ENCODE measurements at places on chromosomes 6 and 20.

GRCh38 chr6:108874470-108875160, 26.4 kb downstream of the ARMC2 start:
- peaks cover 4% of the 10 kb centered on the region for H3K36me3 ChIP-seq
- peak overlapping the region; percentile 96 for H3K27ac ChIP-seq
- no peak for DNase-seq
- H3K4me3 ChIP-seq, result peak overlapping the region; percentile 63
- H3K27me3 ChIP-seq, result no peaks in the 10 kb centered on the region
- H3K4me1 ChIP-seq, result peaks cover 49% of the 10 kb centered on the region

GRCh38 chr6:53151676-53152075, 3.0 kb upstream of the GCM1 start:
- DNase-seq, result no peak
- no peaks in the 10 kb centered on the region for H3K36me3 ChIP-seq
- no peak overlapping the region for H3K4me3 ChIP-seq
- peaks cover 24% of the 10 kb centered on the region for H3K27me3 ChIP-seq

DNA sequence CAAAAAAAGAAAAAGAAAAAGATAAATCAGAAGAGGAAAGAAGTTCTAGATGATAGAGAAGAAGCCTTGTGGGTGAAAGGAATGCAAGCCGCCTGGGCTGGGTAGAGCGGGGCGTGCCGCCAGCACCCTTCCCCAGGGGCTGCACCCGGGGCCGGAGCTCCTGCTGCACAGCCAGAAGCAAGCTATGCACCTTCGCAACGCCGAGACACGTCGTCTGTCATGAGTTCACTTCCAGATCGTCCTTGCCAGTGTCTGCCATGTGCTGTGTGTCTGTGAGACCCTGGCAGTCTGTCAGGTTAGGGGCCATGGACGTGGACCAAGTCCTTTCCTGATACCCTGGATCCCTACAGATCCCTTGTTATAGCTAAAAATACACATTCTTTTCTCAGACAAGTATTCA, 25.5 kb upstream of the ADRM1 start:
- DNase-seq, result no peak
- peaks cover 11% of the 10 kb centered on the region for H3K4me1 ChIP-seq
- H3K36me3 ChIP-seq, result peaks cover 48% of the 10 kb centered on the region
- no peaks in the 10 kb centered on the region for H3K27me3 ChIP-seq
- H3K27ac ChIP-seq, result no peak overlapping the region
- H3K4me3 ChIP-seq, result no peak overlapping the region

DNA sequence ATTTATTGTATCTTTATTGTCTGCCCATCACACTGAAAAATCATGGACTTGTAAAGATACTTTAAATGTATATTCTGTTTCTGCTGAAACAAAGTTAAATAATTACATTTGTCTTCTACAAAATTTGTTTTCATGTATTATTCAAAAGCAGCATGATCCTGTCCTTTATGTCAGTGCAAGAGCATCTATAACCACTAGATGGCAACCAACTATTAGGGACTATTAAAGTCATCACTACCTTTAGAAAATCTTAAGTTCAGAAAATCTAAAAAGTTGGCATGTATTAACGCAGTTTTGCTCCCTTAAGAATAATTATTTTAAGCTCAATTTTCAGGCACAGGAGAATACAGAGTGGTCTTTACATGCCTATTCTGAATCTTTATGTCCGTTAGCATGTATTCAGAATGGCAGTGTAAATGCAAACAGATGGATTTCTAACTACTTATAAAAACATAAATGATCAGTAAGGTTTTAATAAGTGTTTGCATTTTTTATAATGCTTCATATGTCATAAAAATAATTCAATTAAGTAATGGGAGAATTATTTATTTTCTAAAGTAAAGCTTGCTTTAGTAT, 17.8 kb downstream of the TMEM30A start:
- peaks cover 18% of the 10 kb centered on the region for H3K4me1 ChIP-seq
- peaks cover 21% of the 10 kb centered on the region for H3K36me3 ChIP-seq
- DNase-seq, result no peak
- no peak overlapping the region for H3K27ac ChIP-seq

DNA sequence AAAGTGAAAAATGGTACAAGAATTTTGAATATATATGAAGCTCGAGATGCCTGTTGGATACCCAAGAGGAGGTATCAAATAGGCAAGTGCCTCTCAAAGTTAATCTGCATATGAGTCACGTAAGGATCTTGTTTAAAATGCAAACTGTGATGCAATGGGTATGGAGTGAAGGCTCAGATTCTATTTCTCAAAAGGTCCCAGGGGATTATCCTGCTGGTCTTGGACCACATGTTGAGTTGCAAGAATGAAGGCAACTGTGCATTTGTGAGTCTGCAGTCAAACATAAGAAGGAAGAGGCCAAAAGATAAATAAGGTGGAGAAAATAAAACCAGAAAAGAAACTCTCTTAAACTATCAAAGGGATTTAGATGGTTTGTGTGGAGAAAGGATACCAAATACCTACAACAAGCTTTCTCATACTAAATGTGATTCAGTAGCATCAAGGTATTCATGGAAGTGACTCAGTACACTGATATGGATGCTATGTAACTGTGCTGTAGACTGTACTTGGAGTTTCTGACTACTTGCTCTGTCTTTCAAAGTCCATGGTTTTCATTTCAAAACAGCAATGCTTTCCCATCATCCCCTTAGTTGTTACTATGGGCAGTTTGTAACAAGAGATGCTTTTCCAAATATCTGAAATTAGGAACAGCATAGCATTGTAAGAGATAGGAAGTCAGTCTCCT, 106.3 kb downstream of the GFRAL start:
- no peaks in the 10 kb centered on the region for H3K27me3 ChIP-seq
- no peak for DNase-seq
- no peak overlapping the region for H3K27ac ChIP-seq
- H3K4me1 ChIP-seq, result no peaks in the 10 kb centered on the region

DNA sequence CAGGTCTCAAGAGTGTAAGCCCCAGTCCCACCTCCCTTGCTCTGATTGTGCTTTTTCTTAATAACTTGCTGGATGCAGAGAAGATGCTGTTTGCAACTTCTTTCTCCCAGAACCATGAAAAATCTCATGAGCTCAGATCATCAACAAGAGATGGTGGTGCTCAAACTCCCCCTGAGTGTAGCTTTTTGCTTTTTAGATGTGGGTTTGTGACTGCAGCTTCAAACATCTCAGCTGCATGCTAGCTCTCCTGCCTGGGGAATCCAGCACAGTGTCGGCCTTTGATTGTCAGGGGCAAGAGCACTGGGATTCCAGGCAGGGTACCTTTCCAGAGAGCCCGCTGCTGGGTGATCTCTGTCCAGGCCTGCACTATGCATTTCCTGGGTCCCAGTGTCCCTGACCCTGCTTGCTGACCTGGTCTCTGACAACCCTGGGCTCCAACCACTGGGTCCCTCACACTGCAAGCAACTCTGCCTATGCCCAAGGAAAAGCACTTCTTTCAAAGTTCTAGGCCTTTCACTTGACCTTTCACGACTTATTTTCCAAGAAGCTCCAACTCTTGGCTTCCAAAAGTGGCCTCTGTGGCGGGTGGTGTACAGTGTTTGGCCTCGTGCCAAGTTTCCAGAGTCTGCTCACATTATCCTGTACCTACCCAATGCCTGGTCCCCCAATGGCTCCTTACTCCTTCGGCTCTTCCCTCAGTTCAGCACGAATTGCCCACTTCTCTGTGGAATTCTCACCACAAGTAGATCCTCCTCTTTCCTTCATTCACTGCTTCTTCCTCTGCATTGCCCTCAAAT, 69.7 kb upstream of the LY86 start:
- H3K27me3 ChIP-seq, result peaks cover 89% of the 10 kb centered on the region
- no peak for DNase-seq
- H3K4me3 ChIP-seq, result no peak overlapping the region
- H3K27ac ChIP-seq, result no peak overlapping the region
- H3K36me3 ChIP-seq, result peaks cover 1% of the 10 kb centered on the region
- peaks cover 14% of the 10 kb centered on the region for H3K4me1 ChIP-seq

GRCh38 chr20:31719644-31720485, 2.8 kb downstream of the BCL2L1 start:
- H3K36me3 ChIP-seq, result peaks cover 27% of the 10 kb centered on the region
- H3K27ac ChIP-seq, result peak overlapping the region; percentile 73
- peak overlapping the region; percentile 96 for H3K4me3 ChIP-seq
- H3K4me1 ChIP-seq, result peaks cover 77% of the 10 kb centered on the region

- no peak overlapping the region for H3K4me3 ChIP-seq
- H3K36me3 ChIP-seq, result peaks cover 5% of the 10 kb centered on the region
- H3K4me1 ChIP-seq, result peaks cover 75% of the 10 kb centered on the region
Observed at GRCh38 chr6:42375007-42375635, 76.6 kb downstream of the TRERF1 start.

GRCh38 chr6:35977308-35977707, 47.1 kb downstream of the SLC26A8 start:
- no peaks in the 10 kb centered on the region for H3K27me3 ChIP-seq
- H3K4me3 ChIP-seq, result no peak overlapping the region
- H3K36me3 ChIP-seq, result no peaks in the 10 kb centered on the region
- DNase-seq, result no peak

- no peak overlapping the region for H3K4me3 ChIP-seq
- H3K27me3 ChIP-seq, result peaks cover 21% of the 10 kb centered on the region
- no peak overlapping the region for H3K27ac ChIP-seq
- no peaks in the 10 kb centered on the region for H3K36me3 ChIP-seq
- no peak for DNase-seq
Observed at GRCh38 chr20:36175475-36175995, 21.0 kb downstream of the EPB41L1 start.

DNA sequence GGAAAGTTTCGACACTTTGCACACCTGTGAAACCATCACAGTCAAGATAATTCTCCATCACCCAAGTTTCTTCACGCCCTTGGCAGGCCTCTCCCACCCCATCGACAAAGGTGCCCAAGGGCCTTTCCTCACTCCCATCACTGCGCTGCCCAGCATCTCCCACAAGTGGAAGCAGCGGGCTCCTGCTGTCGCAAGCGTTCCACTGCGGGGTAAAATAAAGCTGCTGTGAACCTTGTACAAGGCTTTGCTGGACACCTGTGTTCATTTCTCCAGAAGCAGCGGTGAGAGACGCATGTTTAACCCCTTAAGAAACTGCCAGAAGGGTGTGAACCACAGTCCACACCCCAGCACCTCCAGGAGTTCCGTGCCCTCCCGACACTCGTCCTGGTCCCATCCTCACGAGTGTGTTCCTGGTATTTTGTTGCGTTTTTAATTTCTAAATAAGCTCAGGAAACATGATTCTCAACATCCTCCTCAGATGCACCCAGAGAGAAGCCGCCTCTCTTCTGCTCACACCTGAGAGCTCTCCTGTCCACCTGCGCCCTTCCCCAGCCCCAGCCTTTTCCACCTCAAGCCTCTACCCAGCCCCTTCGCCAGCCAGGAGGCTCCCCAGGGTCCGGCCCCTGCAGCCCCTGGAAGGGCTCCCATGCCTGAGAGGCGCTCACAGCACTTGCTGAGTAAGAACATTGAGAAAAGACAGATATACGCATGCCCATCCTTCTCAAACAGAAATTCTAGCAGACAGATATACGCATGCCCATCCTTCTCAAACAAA, 97.5 kb downstream of the TAF4 start:
- peaks cover 7% of the 10 kb centered on the region for H3K4me1 ChIP-seq
- no peaks in the 10 kb centered on the region for H3K36me3 ChIP-seq
- peaks cover 13% of the 10 kb centered on the region for H3K27me3 ChIP-seq

DNA sequence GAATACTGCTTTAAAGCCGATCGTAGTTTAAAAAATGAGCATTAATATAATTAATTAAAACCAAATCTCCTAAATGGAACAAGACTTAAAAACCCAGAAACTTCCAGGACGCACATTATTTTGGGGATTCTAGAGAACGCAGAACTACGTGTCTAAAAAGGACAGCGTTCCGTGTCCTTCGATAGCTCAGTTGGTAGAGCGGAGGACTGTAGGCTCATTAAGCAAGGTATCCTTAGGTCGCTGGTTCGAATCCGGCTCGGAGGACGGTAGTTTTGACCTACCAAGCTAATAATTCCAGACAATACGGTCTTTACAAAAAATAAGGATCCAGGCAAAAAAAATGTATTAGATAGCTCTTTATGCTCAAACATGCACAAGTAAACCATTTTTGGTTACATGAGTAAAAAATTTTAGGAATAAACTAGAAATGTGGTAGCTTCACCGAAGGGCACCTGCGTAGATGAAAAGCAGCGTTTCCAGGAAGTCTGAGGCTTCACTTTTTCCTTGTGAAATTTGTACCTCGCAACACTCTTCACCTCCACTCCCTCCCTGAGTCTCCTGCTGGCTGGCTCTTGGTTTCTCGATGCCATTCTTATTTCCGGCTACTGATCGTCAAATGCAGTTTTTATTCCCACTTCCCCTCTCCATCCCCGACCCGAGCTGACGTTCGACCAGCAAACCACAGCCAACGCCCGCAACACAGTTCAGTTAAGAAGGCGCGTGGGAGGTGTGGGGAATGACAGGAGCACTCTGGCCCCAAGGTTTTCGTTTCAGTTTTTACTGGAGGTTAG, 19.6 kb upstream of the ABT1 start:
- peaks cover 25% of the 10 kb centered on the region for H3K36me3 ChIP-seq
- H3K27me3 ChIP-seq, result no peaks in the 10 kb centered on the region
- H3K4me3 ChIP-seq, result peak overlapping the region; percentile 77
- H3K27ac ChIP-seq, result peak overlapping the region; percentile 99
- DNase-seq, result peak; percentile 41

DNA sequence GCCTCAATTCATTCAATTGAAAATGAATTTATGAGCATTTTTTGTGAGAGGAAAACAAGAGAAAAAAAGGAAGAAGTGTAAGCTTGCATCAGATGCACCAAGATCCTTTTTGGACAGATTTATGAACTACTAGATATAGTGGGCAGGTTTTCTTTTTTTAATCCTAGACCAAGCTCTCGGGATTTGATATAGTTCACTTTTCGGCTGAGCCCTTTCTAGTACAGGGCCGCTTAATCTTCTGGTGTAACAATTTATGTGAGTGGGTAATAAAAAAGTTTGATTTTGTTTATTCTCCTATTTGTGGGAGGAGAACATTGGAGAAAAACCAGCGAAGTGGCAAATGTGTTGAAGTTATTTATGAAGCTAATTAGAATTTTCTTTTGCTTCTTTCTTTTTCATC, 538.0 kb downstream of the UTRN start:
- peaks cover 31% of the 10 kb centered on the region for H3K4me1 ChIP-seq
- H3K27me3 ChIP-seq, result no peaks in the 10 kb centered on the region
- no peak for DNase-seq
- peaks cover 40% of the 10 kb centered on the region for H3K36me3 ChIP-seq
- no peak overlapping the region for H3K27ac ChIP-seq
- no peak overlapping the region for H3K4me3 ChIP-seq

DNA sequence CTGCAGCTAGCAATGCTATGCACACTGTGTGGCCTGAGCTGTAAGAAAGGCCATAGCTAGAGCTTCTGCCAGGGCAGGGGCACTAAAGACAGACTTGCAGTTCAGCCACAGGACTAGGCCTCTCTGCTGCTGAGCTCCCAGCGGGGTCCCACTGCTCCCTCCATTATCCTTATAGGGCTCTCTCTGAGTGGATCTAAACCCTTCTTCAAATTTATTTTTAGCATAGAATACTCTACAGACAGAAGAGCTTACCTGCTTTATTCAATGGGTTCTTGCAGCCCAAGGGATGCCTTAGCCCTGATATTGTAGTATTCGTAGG, 100.9 kb upstream of the MLN start:
- peaks cover 65% of the 10 kb centered on the region for H3K4me1 ChIP-seq
- H3K36me3 ChIP-seq, result peaks cover 3% of the 10 kb centered on the region
- no peak for DNase-seq
- H3K27me3 ChIP-seq, result no peaks in the 10 kb centered on the region
- peak overlapping the region; percentile 73 for H3K27ac ChIP-seq
